Activated CD4-positive, alpha-beta T cell treated with anti-CD3 and anti-CD28 coated beads for 36 hours (primary cell): ENCODE measurements at places on chromosomes 7 and 10. TPM values are rescaled to one million over a fixed set of nuclear protein-coding genes. Genes with fewer than 3 reads are reported as not detected.

Gene CCDC146
- total RNA-seq: 1.2 TPM

Gene PLEKHS1
- total RNA-seq: 0.09 TPM

Gene C1QL3
- not detected for total RNA-seq

Gene UPK3B
- 0.46 TPM for total RNA-seq

- peak; percentile 6 for DNase-seq
Measured at GRCh38 chr7:95199779-95200558, 124.4 kb downstream of the PON1 start.

Gene FAM25A
- not detected for total RNA-seq

Gene KIF11
- 59.1 TPM for total RNA-seq

DNA sequence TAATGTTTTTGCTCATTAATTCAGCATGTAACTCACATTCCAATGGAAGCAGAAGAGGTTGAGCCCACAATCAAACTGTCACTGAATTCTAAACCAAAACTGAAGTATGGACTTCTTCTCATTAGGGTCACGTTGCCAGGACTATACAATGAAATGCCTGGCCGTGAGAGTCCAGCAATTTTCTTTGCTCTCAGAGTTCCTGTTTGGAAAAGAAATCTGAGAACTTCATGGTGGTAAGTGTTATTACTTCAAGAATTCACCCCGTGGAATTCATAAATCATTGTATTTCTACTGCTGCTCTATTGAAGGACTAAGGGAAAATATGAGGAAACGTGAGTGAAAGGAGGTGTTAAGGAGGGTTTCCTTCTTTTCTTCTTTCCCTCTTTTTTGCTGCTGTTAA, 441.8 kb upstream of the AKR1E2 start:
- no peak for DNase-seq

Gene PLAU
- total RNA-seq: not detected

Gene GFRA1
- total RNA-seq: 0.09 TPM

Gene ZNF438
- 3.1 TPM for total RNA-seq

Gene ENKUR
- 0.11 TPM for total RNA-seq

Gene FAM20C
- 0.21 TPM for total RNA-seq

DNA sequence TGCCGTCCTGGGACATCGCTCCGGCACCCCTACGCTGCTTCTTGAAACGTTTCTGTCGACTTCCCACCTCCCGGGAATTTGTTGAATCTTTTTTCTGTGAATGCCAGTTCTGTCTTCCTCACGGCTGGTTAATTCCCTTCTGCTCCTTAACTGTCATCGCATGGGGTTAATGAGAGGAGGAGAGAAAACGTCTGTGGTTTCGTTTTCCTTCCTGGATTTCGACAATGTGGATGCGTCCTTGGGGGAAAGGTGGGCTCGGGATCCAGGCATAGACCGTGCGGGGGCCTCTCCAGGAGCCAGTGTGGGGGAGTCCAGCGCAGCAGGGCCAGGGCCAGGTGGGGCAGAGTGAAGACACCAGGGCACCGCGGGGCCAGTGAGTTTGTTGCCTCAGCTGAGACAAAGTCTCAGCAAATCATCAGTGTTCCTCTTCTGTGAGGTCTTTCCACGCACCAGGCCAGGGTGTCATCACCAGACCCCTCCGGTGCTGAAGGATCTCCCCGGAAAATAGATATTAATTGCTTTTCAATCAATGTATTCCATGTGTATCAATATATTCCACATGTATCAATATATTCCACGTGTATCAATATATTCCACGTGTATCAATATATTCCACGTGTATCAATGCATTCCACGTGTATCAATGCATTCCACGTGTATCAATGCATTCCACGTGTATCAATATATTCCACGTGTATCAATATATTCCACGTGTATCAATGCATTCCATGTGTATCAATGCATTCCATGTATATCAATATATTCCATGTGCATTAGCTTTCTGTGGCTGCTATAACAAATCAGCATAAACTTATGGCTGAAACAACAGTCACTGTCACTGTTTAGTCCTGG, 33.7 kb upstream of the CFAP46 start:
- DNase-seq: no peak

Gene GPR37
- not detected for total RNA-seq

Gene CRTAC1
- total RNA-seq: not detected

Gene GAD2
- total RNA-seq: not detected

- no peak for DNase-seq
Measured at GRCh38 chr10:112792487-112793201, 157.4 kb upstream of the TCF7L2 start.

Gene NMT2
- 20.6 TPM for total RNA-seq

- no peak for DNase-seq
Measured at GRCh38 chr10:1141261-1141660, 85.1 kb downstream of the WDR37 start.

GRCh38 chr10:123570898-123571515, 95.1 kb upstream of the GPR26 start:
- DNase-seq: no peak

GRCh38 chr7:48964074-48964473, 39.7 kb downstream of the CDC14C start:
- no peak for DNase-seq

Gene FKBP9
- total RNA-seq: 1.0 TPM
